Fibroblast of skin of abdomen (primary cell): ENCODE measurements at places on chromosomes 4 and X.
A peak's percentile ranks its signal among the peaks of the same experiment; 100 is the strongest.

DNA sequence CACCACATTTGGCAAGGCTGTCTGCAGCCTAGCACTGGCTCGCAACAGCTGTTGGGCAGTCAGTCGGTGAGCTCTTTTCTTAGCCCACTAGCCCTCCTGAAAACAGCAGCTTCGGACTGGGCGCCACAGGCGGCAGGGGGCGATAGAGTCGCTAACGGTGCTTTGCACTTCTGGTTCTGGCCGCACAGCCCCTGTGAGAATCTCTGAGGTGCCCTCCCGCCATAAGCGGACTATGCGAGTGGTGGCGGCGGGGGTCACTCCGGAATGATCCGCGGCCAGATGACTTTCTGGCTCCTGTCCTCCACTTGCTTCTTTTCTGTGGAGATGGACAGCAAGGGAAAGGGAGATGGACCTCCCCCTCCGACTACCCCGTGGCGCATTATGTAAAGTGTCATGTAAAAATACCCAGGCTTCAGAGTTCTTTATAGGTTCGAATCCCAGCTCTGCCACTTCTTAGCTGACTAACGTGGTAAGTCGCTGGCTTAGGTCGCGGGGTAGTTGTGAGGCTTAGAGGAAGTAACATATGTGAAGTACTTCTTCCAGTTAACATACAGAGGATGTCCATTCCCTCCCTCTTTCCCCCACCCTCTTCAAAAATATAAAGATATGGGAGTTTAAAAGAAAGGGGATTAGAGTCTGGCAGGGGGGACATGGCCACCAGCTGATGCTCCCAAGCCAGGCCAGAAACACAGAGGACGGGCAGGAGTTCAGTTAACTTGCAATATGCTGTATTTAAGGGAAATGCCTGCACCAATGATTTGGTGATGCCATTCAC is 11.0 kb downstream of the ARHGAP36 start:
- DNase-seq: peak; percentile 2

DNA sequence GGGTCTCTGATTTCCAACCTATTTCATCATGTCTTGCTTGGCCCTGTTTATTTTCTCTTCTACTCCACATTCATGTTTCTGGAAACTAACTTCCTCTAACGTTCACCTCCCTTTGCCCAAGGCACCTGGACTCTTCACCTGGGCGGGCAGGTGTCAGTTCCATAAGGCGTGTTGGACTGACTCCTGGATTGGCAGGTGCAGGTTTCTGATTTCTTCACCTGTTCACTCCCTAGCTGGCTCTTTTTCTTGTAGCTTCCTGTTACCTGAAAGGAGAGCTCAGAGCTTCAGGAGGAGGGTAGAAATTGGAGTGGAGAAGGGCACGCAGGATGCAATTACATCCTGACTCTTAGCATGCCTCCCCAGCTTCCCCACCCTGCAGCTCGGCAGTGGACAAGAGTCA is 350.8 kb upstream of the KLF3 start:
- no peak for DNase-seq

DNA sequence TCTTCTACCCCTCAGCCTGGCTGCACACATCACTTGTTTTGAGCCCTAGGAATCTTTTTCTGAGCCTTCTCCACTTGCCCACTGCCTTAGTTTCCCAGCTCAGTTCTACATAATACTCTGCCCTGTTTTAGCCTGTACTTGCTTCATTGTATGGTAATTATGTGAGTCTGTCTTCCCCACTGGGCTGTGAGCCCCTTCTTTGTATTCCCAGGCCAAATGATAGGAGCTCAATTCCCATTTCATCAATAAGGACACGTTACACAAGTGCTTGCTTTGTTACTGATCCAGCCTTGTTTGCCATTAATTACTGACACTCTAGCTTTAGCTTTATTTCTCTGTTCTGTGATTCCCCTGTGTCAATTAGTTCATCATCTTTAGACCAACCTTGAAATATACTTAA is 28.1 kb downstream of the KIT start:
- no peak for DNase-seq

DNA sequence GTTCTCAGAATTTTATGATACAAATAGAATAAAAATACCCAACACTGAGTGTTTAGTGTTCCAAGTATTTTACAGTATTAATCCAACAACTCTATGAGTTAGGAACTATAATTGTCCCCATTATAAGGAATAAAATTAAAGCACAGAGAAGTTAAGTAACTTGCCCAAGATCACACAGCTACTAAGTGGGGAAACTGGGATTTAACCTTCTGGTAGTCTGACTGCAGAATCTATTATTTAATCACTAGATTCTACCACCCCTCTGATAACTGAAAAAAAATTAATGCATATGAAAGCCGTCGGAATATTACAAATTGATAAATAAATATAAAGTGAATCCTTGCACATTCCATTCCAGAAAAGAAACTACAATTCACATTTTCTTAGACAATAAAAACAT is 5.7 kb upstream of the NKX6-1 start:
- no peak for DNase-seq

GRCh38 chr4:147596981-147597380 is 20.2 kb upstream of the TMEM184C start:
- DNase-seq: peak; percentile 87

DNA sequence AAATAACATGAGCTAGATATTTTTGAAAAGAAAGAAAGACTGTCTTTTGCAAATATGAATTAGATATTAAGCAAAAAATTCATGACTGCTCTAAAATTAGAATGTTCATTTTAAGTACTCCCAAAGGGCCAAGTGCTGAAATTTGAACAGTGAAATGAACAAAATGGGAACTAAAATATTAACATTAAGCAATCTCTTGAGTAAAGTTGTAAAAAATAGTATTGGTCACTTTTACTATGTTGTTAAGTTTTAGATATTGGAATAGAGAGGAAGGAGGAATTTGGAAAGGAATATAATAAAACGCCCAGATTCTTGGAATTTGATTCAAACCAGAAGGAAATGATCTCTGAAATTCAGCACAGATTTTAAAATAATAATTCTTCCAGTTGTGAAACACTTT is 125.9 kb upstream of the ANK2 start:
- no peak for DNase-seq

- DNase-seq: no peak
Observed at GRCh38 chr4:146095860-146096259, 79.7 kb upstream of the LSM6 start.

DNA sequence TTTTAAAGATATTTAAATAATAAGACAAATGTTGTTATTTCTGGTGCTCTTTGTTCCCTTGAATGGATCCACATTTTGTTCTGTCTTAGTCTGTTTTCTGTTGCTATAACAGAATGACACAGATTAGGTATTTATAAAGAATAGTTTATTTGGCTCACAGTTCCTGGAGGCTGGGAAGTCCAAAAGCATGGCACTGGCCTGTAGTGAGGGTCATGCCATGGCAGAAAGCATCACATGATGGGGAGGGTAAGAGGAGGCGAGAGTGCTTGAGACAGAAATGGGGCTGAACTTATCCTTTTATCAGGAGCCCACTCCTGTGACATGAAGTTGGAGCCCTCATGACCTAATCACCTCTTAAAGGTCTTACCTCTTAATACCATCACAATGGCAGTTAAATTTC is 38.2 kb downstream of the KIAA0232 start:
- no peak for DNase-seq

GRCh38 chr4:139986689-139987501 is 167.1 kb downstream of the MAML3 start:
- DNase-seq: no peak
